ENCODE measurements at places on chromosomes 11 and 22.

DNA sequence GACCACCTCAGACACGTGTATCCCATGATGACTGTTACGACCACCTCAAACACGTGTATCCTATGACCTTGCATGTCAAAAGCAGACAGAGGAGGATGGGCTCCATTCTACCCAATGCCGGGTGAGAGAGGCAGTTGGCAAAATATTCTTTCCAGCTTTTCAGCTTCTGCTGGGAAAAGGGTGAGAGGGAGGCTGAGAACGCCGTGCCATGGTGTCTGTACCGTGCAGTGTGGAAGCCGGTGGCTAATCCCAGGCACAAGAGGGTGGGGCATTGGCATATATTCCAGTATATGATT lies 1478.4 kb downstream of the TBC1D22A start:
- no peak for DNase-seq

DNA sequence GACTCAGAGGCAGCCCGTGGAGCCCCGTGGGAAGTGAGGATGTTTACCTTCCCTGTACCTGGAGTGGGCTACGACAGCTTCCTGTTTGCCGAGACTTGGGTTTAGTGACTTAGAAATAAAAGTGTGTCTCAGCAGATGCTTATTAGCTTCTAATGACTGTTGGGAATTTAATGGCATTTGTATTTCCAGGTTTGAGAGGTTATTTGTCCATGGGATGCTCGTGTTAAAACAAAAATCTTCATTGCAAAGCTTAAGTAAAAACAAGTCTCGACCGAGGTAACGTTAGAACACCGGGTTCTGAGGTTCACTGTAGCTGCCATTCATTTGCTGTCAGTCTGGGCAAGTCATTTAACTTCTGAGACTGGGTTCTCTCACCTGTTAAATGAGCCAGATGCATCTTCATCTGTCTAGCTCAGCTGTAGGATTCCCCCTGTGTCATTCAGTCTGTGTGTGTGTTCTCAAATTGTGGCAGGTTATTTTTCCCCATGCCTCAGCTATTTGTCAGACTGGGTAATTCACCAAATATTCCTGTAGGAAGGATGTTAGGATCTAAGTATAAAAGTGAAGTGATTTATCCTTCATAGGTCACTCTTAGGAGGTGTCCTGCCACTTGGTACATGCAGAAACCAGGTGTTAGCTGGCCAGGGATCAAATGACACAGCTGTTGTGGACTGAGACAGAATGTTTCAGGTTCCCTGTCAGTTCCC lies 791 bp downstream of the EI24 start:
- DNase-seq, result no peak

GRCh38 chr22:40027191-40028097 lies 32.7 kb downstream of the FAM83F start:
- DNase-seq, result no peak

GRCh38 chr11:3859373-3859881 lies 4.0 kb downstream of the STIM1 start:
- no peak for DNase-seq

DNA sequence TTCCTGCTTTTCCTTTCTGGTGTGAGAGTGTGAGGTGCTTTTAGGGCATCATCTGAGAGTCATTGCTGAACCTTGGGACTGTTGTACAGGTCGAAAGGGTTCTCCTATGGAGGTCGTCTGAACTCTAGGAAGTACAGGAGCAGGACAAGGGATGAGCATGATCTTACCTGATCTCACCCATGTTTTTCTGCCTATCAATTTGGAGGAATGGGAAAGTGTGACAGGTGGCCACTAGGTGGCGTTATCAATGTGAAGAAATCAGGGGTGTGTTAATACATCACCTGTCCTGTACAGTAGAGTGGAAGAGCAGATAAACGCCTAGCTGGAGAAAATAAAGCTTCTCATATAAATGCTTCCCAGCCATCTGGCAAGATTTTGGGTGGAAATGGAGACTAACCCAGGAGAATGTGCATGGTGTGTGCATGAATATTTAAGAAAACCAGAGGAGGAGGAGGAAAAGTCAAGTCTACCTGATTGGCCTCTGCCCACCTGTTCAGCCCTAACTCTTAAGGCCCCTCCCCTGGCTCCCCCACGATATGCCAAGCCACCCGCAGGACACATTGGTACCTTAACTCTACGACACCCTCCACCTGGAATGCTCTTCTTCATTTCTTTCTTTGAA lies 72.0 kb upstream of the NARS2 start:
- DNase-seq, result peak; percentile 14

DNA sequence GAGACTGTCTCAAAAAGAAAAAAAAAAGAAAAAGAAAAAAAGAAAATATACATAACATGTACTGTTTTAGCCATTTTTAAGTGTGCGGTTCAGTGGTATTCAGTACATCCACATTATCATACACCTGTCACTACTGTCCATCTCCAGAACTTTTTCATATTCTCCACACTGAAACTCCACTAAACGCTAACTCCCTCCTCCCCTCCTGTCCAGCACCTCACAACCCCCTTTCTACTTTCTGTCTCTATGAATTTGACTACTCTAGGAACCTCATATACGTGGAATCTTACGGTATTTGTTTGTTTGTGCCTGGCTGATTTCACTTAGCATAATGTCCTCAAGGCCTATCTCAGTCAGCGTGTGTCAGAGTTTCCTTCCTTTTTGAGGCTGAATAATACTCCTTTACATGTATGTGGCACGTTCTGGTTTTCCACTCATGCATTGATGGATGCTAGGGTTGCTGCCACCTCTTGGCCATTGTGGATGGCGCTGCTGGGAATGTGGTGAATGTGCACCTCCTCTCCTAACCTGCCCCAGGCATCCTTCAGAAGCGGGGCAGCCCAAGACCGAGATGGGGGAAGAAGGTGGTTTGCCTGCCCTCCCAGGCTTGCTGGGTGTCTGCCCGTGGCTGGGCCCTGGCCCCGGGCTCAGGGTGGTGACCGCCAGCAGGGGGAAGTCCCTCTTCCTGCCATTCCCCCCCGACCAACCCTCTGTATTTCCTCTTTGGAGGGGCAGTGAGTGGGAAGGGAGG lies 60.5 kb downstream of the BCR start:
- DNase-seq, result peak; percentile 13

DNA sequence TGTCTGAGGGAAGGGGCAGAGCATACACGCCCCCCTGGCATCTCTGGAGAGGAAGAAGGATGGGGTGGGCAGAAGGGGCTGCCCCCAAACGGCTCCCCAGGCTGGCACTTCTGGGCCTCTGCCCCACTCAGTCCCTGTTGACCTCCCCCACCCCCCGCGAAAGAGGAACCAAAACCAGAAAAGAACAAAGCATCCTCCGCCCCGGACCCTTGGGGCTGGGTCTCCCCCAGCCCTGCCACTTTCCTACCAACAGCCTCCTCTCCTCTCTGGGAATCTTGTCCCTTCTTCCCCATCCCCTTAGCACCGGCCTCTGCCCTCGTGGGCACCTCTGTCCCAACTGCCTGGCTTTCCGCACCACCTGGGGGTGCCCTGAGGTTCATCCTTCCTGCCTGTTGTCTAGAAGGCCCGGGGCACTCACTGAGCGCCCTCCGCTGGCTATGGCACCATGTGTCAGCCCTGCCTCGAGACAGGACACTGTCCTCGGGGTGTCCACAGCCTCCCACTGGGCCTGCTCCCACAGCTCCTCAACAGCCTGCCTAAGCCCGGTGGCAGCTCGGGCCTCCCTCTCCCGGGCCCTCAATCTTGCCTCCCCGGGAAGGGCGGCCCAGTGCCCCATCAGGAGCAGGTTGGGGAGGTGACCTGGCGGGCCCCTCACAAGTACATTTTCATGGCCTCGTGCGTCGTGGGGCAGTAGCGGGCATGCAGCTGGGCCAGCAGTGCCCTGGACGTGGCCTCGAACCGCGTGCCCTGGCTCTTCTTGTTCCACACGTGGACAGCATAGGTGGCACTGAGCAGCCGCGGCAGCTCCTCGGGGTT lies 28.2 kb downstream of the A4GALT start:
- DNase-seq, result no peak

- no peak for DNase-seq
Measured at GRCh38 chr22:36931446-36931845, 18.0 kb downstream of the CSF2RB start.

GRCh38 chr11:47051217-47051616 lies 114.7 kb downstream of the CSTPP1 start:
- DNase-seq, result no peak

DNA sequence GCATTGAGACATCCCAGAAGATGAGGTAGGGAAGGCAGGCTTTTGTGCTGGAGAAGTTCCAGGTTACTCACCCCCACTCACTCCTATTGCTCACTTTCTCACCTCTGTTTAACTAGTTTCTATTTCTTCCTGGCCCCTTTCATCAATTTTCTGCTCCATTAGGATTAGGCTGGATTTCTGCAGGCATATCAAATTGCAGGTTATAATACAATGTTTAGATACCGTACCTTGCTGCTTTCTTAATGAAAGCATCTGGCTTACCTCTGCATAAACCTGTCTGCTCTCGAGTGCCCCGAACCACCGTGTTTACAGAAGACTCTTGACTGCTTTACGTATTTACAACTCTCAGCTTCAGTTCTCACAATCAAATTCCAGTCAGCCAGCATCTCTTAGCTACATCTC lies 173.7 kb downstream of the ADAMTS15 start:
- DNase-seq, result no peak

DNA sequence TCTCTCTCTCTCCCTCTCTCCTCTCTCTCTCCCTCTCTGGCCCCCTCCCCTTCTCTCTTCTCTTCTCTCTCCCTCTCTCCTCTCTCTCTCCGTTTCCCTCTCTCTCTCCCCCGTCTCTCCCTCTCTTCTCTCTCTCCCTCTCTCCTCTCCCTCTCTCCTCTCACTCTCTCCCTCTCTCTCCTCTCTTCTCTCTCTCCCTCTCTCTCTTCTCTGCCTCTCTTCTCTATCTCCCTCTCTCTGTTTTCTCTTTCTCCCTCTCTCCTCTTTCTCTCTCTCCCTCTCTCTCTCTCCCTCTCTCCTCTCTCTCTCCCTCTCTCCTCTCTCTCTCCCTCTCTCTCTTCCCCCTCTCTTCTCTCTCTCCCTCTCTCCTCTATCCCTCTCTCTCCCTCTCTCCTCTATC lies 98.3 kb upstream of the FGF3 start:
- DNase-seq, result no peak

DNA sequence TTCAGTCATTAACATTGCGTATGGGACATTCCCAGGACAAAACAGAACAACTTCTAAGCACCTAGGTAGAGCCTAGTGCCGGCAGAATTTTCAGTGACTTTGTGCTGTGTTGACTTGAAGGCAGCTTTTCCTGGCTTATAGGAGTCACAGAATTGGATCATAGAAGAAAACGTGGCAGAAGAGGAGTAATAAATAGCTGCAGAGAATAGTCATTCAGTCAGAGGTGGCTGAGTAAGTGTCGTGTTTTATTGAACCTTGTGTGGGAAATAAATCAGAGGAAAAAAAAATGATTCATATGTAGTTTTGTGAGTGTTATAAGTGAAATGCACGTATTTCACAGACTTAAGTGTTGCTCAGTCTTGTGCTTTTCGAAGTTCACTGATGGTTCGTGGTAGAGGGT lies 2.1 kb downstream of the BARX2 start:
- no peak for DNase-seq

GRCh38 chr11:19441752-19442553 lies 201.2 kb upstream of the E2F8 start:
- DNase-seq, result no peak

GRCh38 chr11:11401960-11402535 lies 49.0 kb upstream of the CSNK2A3 start:
- DNase-seq, result no peak

DNA sequence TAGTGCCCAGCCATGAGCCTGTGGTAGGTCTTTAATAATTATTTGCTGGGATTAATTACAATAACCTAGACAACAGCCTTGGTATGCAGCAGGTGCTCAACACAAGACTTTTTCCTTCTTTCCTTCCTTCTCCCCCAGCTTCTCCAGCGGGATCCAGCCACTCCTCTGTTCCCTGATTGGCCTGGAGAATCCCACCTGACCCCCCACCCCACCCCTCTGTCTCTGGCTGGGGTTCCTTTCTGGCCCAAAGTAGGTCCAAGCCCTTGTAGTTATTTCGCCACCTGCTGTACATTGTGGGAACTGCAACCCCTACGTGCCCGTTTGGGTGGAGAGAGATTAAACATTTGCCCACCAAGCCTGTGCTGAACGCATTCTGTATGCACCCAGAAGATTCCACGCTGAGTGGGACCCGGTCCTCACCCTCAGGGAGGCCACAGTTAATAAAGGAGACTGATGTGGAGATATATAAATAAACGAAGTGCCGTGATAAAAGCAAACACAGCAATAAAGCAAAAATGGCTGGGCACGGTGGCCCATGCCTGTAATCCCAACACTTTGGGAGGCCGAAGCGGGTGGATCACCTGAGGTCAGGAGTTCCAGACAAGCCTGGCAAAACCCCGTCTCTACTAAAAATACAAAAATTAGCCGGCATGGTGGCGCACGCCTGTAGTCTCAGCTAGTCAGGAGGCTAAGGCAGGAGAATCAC lies 32.1 kb upstream of the DGKZ start:
- peak; percentile 61 for DNase-seq

GRCh38 chr22:41289671-41290070 lies 3.7 kb upstream of the RANGAP1 start:
- peak; percentile 37 for DNase-seq

GRCh38 chr11:108512708-108513107 lies 14.5 kb upstream of the POGLUT3 start:
- DNase-seq, result no peak

- no peak for DNase-seq
Measured at GRCh38 chr22:37233751-37234631, 10.1 kb downstream of the RAC2 start.

- DNase-seq, result peak; percentile 18
Measured at GRCh38 chr11:13338019-13338426, 60.4 kb downstream of the BMAL1 start.

- DNase-seq, result no peak
Measured at GRCh38 chr11:44130751-44131150, 35.3 kb downstream of the EXT2 start.

GRCh38 chr11:118889797-118890196 lies 6.1 kb downstream of the CXCR5 start:
- no peak for DNase-seq

- DNase-seq, result no peak
Measured at GRCh38 chr22:45254789-45255278, 14.1 kb upstream of the KIAA0930 start.

GRCh38 chr22:47621253-47621652 lies 858.8 kb downstream of the TBC1D22A start:
- DNase-seq, result no peak

DNA sequence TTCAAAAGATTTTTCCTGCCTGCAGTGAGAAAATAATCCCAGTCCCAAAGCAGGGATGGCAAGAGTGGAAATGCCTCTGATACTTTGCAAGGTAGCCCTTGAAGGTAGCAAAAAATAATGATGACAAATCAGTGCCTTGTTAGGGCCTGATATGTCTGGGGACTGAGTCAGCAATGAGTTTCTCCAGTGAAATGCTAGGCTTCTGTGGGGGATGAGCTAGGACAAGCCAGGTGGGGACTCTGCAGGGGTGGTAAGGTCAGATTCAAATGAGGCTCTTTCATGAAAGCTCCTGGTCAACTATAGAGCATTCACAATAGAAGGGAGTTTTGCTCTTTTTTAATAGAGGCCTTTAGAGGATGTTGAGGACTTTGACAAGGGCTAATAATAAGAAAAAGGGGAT lies 77.7 kb downstream of the ME3 start:
- no peak for DNase-seq

DNA sequence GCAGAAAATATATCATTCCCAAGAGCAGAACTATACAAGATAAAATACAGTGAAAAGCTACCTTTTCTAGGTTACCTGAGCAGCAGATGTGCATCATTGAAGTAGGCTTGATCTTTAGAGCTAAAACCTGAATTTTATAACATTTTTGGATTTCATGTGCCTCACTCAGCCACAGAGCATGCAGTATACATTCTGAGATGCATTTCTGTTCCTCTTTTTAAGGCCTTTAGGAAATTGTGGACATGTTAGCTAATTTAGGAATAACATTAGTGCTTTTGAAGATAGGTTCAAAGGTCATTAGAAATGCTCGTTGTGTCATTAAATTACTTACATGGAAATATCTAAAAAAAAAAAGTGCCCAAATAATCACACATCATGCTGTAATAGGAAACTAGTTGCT lies 230.6 kb upstream of the PDGFD start:
- DNase-seq, result peak; percentile 48

Measured in AML-193 (cell line).